ENCODE measurements at places on chromosomes 7 and 10.
A peak's percentile ranks its signal among the peaks of the same experiment; 100 is the strongest.

DNA sequence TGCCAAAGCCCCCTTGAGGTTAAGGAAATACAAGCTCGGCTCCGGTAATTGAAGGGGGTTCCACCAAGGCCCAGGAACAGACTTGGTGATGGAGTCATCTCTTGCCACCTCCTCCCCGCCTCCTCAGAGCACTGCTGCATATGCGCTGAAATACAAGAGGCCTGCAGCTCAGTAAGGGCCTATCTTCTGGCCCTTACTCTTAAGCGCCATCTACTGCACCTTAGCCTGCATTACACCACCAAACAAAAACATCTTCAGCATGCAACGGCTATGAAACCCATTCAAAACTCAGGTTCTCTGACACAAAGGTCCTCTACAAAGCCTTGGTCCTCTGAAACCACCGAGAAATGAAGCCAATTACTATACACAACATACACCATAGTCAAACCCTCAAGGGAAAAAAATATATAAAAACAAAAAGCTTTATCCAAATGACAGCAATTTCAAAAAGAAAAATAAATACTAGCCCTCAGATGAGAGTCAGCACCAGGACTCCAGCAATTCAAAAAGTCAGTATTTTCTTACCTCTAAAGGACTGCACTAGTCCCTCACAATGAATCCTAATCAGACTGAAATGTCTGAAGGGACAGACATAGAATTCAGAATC is 176.8 kb upstream of the TBX20 start:
- no peak for DNase-seq

DNA sequence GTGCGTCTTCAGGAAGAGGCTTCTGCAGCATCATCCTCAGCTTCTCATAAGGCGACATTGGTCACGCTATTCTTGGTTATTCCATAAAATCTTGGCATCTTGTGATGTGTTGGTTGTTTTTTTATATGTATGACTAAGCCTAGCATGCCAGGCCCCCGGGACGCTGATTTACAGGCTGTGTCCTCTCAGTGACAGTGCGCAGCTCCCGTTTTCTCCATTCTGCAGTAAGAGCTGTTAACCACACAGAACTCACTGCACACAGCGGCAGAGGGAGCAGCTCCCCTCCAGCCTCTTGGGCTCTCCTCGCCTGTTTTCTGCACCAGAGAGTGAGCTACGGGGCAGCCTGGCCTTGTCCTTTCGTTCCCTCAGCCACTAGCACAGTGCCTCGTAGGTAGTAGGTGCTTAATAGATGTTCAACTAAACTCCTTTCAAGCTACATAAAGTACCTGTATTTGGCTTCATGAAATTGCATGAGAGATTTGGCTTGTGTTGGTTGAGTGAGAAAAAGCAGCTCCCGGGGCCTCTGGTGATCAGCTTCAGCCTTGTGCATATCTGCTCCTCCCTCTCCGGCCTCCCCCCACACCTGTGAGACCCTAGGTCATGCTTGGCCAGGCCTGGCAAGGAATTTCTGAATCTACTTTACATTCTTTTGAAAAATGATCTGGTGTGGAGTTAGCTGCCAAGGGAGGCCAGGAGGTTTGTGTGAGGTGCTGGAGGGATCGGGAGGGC is 116.2 kb downstream of the WDR37 start:
- no peak for DNase-seq

- DNase-seq: no peak
These were observed 316.7 kb downstream of the FGFR2 start for GRCh38 chr10:121281576-121281975.

- no peak for DNase-seq
These were observed 427.6 kb downstream of the PHTF2 start for GRCh38 chr7:78226059-78226719.

- no peak for DNase-seq
These were observed 132.1 kb upstream of the IMMP2L start for GRCh38 chr7:111694376-111694775.

- no peak for DNase-seq
These were observed 33.6 kb downstream of the MEOX2 start for GRCh38 chr7:15652776-15653290.

GRCh38 chr10:10307036-10307435 is 710.6 kb upstream of the CELF2 start:
- DNase-seq: no peak

- DNase-seq: no peak
These were observed 79.0 kb upstream of the ODAD2 start for GRCh38 chr10:28077889-28078288.

- no peak for DNase-seq
These were observed 1.5 kb upstream of the RALA start for GRCh38 chr7:39621784-39622411.

DNA sequence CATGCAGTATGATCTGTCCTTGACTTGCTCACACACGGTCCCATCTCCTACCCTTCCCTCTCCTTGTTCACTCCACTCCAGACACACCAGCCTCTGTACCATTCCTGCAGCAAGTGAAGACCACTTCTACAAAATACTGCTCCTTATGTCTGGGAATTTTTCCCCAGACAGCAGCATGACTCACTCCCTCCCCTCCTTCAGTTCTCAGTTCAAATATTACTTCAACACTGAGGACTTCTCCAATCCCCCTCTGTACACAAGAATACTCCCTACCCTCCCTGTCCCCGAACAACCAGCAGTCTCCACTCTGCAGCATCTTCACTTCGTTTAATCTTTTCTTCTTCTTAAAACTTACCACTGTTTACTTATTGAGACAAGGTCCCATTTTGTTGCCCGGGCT is 474.0 kb downstream of the GPAM start:
- no peak for DNase-seq

DNA sequence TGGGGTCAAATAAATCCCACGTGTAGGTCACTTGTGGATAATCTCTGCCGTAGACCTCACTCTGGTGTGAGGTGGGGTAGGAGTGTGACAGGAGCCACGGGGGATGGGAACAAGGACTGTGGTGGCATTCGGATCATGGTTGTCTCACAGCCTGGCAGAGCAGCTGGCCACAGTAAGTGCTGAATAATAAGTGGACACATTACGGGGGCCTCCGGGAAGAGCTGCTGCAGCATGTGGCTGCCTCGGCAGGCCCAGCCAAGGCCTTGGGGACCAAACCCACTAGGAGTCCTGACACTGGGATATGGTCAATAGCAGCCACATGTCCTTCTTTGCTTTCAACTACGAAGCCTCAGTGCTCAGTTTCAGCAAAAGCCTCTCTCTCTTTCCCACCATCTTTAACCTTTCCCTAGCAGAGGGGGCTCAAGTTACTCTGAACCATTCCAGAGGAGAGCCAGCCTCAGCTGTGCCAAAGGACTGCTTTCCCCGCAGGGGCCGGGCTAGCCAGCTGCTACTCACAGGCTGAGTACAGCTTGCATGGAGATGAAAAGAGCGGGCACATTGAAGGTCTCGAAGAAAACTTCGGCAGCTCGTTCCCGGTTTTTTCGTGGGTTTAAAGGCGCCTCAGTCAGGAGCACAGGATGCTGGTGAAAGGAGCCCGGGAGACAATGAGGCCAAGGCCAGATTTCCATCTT is 17.3 kb downstream of the ACTR1A start:
- DNase-seq: no peak

GRCh38 chr7:909358-910329 is 33.3 kb downstream of the GET4 start:
- peak; percentile 82 for DNase-seq

GRCh38 chr10:11682851-11683250 is 59.3 kb upstream of the ECHDC3 start:
- DNase-seq: no peak

- no peak for DNase-seq
These were observed 86.3 kb downstream of the ALOX5 start for GRCh38 chr10:45460235-45460878.

GRCh38 chr7:132601783-132602182 is 25.5 kb upstream of the PLXNA4 start:
- no peak for DNase-seq

DNA sequence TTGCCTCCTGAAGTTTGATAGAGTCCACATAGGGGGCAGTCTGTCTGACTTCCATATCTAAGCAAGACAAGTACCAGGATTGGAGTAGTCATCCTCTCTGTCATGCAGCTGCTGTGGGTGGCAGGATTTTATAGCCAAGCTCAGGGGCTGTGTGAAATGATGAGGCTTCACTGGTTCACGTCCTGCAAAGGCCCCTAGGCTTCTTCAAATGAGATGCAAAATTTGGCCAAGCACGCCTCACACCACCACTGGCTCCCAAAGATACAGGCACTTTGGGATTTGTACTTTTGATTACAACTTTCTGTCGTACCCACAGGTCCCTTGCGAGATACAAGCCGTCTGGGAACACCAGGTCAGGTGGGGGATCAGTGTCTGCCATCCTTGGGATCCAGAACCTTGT is 67.1 kb downstream of the WDFY4 start:
- DNase-seq: no peak

DNA sequence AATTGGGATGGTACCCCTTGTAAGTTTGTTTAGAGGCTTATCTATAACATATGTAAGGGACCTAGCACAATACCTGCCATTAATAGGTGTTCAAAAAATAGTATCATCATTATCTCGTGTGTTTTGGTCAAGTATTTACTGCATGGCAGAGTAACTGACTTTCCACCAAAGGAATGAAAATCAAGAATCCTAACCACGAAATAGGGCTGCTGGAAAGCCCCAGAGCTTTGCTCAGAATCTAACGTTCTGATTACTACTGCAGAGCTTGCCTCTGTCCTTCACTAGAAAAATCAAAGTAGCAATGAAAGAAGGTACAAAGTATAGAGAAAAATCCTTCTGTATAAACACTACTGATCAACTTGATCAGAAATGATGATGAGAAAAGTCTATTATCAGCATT is 34.9 kb downstream of the DCLRE1C start:
- DNase-seq: no peak

DNA sequence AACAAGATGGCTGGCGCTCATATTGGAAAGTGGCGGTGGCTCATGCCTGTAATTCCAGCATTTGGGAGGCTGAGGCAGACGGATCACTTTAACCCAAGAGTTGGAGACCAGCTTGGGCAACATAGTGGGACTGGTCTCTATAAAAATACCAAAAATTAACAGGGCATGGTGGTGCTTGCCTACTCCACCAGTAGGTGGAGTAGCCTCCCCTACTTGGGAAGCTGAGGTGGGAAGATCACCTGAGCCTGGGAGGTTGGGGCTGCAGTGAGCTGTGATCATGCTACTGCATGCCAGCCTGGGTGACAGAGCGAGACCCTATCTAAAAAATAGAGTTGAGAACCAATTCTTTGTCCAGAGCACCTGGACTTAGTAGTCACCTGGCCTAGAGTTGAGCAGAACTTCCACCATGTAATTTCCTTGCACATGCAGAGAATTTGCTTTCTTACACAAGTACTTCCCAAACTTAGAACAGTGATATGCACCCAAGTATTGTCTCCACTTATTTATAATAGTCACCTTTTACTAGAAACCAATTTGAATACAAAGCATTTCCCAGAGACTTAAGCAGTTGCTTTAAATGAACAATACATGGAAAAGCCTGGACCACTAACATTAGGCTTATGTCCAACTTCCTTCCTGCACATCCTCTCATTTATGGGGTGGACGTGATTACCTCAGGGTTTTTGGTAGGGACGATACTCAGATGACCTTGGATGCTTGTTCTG is 15.9 kb downstream of the LAMB4 start:
- DNase-seq: no peak

DNA sequence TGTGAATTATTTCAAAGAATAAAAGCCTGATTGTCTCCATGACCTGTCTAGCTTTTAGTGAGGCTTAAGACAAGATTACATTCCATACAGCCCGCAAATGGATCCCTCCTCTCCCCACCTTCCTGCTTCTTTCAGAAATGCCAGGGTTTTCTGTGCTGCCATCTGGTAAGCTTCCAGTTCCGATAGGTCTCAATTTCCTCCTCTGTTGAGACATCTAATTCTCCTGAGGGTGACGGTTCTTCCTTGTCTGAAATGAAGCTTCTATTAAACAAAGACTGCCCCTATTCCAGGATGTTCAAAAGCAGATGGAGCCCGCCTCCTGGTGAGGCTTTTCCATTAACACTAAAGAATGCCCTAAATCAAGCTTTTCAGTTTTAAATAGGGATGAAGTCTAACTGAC is 295.6 kb downstream of the PTPRN2 start:
- DNase-seq: no peak

- no peak for DNase-seq
These were observed 8.1 kb upstream of the TBRG4 start for GRCh38 chr7:45119550-45119949.

GRCh38 chr7:71191771-71192170 is 59.8 kb downstream of the GALNT17 start:
- no peak for DNase-seq

DNA sequence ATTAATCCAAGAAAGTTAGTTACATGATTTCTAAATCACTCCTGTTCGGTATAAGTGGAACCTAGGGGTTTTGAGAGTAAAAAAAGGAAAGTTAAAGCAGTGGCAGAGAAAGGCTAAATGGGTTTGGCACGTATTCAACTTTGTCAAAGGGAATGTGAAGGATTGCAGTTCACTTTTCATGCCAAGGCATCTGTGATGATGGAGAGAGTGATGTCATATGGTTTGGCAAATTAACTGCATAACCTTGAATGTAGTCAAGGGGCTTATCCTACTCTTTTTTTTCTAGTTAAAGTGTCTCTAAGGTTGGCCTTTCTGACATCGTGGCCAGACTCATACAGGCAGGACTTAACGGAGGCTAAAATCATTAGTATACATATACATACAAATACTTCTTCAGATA is 277.8 kb downstream of the EXOC4 start:
- no peak for DNase-seq

DNA sequence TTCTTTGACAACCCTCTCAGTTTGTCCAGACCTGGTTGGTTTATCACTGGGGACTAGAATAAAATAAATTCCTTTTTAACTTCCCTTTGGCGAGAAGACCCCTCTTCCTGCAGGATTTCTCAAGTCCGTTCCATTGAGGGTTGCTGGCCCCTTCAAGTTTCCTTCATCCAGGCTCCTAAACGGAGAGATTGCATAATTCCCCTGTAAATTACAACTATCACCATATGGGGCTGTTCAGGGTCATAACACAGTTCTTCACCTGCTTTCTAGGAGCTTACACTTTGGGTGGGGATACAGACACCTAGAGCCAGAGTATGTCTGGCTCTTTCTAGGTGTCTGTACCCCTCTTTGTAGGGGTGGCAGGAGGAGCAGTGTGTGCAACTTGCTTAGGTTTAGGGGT is 3.3 kb upstream of the COPS6 start:
- DNase-seq: no peak

GRCh38 chr10:66837990-66838389 is 87.8 kb upstream of the LRRTM3 start:
- no peak for DNase-seq

GRCh38 chr7:46744957-46745706 is 824.1 kb upstream of the IGFBP3 start:
- DNase-seq: no peak

DNA sequence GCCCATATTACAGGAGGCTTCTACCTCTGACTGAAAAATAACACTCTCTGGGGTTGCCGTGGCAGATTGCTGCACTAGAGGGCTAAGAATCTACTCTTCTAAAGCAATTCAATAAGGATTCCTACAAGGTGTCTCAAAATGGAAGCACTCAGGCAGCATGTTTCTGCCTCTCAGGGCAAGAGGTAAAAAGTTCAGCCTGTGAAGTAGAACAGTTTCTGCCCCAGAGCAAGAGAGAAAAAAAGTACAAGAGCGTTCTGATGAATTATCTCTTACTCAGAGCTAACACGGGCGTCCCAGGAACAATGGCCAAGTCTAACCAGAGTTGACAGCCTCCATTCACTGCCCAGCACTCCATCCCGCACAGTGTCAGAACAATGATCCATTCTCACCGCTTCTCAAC is 71.3 kb upstream of the TES start:
- DNase-seq: no peak

- DNase-seq: no peak
These were observed 92.3 kb downstream of the NKX6-2 start for GRCh38 chr10:132693676-132694075.

GRCh38 chr7:887488-887820 is 11.1 kb downstream of the GET4 start:
- no peak for DNase-seq
